ENCODE measurements at places on chromosomes 5 and 9. TPM values are rescaled to one million over a fixed set of nuclear protein-coding genes. Genes with fewer than 3 reads are reported as not detected.

The ABCA1 gene
- 0.09 TPM for total RNA-seq

The PRRC1 gene
- 35.6 TPM for total RNA-seq

DNA sequence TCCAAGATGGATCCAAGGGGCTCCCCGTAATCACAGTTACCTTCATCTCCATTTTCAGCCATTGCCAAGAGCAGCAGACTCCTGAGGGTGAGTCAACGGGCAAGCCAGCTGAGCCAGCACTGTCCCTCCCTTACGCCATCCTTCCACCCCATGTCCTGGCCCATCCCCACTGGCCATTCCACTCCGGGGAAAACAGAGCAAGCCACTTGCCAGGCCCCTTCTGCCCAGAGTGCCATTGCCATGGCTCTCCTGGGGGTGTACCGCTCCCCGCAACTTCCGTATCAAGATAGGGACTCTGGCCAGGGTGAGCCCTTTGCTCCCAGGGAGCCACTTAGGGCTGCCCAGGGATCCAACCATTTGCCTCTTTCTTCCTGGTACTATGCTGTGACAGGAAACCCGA, 48.9 kb upstream of the CDKN2AIPNL start:
- no peak for DNase-seq
- H3K27ac ChIP-seq, result no peak overlapping the region
- H3K4me3 ChIP-seq, result no peak overlapping the region
- H3K4me1 ChIP-seq, result peaks cover 7% of the 10 kb centered on the region
- peaks cover 3% of the 10 kb centered on the region for H3K27me3 ChIP-seq
- H3K36me3 ChIP-seq, result no peaks in the 10 kb centered on the region

- no peak for DNase-seq
- H3K36me3 ChIP-seq, result no peaks in the 10 kb centered on the region
- no peak overlapping the region for H3K4me3 ChIP-seq
Measured at GRCh38 chr5:162956570-162956969, 480.8 kb upstream of the CCNG1 start.

Measured in activated CD8-positive, alpha-beta memory T cell treated with anti-CD3 and anti-CD28 coated beads, Interleukin-2, amount 10 ng/mL, durations not matched to agents 7 days and 5 days (primary cell).